Cortex of kidney (tissue), 1 donor: ENCODE measurements at places on chromosomes 1 and 21.

GRCh38 chr1:38265293-38266196 lies 219.0 kb upstream of the POU3F1 start:
- DNase-seq = no peak

DNA sequence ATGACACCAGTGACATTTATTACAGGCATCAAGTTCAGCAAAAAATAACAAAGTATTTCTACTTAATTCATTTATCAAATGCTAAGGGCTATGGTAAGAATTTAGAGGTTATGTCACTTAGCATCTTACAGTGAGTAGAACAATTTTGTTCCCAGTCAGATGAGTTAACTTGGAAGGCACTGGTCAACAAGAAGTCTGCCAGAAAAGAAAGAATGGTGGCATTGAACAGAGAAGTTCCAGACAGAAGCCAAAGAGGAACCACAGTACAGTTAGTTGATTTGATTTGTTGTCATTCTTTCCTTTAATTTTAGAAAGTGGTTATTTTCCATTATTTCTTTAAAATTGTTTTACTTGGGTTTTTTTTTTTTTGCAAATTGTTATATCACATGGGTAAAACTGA lies 232.2 kb upstream of the PKN2 start:
- DNase-seq = no peak

GRCh38 chr21:45162809-45163208 lies 88.4 kb downstream of the ADARB1 start:
- DNase-seq = no peak

DNA sequence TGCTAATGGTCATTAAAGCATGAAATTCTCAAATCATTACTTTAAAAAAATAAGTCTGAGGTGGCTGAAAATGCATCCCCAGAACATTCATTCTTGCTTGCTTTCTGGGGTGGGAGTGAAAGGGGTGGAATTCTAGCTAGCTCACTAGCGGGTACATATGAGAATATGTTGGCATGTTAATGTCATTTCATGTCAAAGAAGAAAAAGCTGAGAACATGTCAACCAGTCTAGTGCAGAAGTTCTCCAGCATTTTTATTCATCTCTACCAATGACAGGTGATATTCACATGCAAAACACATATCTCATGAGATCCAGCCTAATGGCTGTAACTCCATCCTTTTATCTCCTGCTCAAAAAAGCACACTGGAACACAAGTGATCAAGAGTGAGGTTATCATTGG lies 49.1 kb downstream of the ZNHIT6 start:
- no peak for DNase-seq

GRCh38 chr1:59978026-59978425 lies 51.5 kb upstream of the CYP2J2 start:
- DNase-seq = no peak

- DNase-seq = no peak
Measured at GRCh38 chr1:91717839-91718238, 168.1 kb downstream of the TGFBR3 start.

- DNase-seq = no peak
Measured at GRCh38 chr21:46120301-46121285, 22.7 kb downstream of the COL6A2 start.

- no peak for DNase-seq
Measured at GRCh38 chr1:24768873-24769605, 23.8 kb downstream of the CLIC4 start.

GRCh38 chr1:203142684-203143408 lies 15.3 kb downstream of the ADORA1 start:
- DNase-seq = no peak

DNA sequence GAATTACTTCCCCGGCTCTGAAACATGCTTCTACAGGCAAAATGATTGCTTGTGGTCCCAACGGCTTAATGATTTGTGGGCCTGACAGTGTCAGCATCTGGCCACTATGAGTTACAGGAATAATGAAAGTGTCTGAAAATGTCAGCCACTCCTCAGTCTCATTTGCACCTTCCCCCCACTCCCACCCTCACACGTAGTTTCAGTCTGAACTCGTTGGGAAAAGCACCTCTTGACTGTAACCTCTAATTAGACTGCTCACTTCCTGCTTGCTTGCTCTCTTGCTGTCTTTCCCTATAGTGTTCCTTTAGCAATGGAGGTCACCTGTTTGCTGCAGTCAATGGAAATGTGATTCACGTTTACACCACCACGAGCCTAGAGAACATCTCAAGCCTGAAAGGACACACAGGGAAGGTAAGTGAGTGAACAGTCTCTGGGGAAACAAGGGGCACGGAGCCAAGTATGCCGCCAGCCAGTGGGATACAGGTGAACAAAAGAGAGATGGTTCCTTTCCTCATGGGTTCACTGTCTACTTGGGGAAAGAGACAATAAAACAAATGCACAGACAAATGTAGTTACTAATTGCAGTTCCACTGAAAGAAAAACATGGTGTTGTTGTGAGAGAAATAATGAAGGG lies 27.1 kb downstream of the CFAP57 start:
- DNase-seq = no peak

DNA sequence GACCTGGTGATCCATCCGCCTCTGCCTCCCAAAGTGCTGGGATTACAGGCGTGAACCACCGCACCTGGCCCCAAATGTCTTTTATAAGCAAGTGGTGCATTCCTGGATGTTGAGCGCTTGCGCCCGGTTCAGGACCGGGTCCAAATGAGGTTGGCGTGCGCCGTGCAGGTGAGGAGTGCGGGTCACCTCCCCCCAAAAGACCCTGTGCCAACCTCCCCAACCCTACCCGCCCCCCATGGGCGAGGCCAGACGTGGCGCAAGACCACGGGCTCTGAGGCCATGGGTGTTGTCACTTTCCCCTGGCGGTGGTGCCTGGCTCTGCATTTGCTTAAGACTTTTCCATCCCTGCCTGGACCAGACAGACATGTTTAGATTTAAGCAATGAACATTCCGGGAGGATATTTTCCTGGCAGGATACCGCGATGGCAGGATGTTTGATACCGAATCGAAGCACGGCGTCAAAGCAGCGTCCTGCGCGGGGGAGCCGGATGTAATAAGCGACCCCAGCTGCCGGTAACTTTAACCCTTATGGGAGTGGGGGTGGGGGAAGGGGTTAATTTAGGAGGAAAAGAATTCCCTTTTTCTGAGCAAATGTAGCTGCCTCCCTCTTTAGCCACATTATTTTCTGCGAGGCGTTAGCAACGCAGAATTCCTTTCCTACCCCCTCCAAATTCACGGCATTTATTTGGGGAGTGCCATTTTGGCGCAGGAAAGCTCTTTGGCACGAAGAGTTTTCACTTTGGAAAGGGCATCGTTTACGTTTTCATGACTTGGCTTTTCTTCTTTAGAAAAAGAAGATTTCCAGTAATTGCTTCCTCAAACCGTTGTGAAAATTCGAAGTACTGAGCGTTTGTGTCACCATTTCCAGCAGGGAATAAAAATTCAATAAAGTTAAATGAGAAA lies 27.8 kb upstream of the RNF187 start:
- no peak for DNase-seq

DNA sequence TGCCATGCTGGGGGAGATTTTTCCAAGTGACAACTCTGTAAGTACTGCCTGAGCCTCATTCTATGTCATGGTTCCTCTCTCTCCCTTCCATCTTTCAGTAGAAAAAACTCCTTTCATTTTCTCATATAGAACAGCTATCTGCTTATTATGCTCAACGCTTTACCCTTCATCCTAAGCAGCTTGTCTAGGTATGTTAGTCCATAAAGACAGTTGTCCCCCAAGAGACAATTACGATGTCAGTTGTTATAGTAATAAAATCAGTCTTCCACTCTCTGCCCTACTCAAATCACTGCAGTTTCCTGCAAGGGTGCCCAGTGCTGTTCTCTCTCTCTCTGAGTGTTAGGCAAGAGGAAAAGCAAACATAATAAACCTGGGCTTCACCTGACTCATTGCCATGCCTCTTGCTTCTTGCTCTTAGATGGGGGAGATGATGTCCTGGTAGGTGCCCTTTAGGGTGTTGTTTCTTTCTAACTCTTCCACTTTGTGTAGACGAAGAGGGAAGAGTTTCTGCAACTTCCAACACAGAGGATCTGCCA lies 59.4 kb downstream of the PAPPA2 start:
- no peak for DNase-seq

DNA sequence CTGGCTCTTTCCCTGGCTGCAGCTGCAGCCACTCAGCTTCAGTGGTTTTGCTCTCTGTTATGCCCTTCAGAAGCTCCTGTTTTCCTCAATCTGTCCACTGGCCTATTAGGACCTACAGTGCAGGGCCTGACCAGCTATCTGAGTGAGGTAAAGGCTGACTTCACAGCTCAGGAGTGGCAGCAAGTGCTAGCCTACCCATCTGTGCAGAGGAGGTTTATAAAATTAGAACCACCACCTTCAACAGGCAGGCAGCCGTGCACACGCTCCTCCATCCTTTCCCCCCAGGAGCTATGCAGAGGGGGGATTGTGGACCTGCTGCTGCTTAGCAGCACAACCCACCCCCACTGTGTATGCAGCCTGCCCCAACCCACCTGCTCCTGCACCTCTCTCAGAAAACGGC lies 8.3 kb downstream of the ADAR start:
- DNase-seq = no peak

- DNase-seq = no peak
Measured at GRCh38 chr1:153546371-153546770, 765 bp upstream of the S100A4 start.

DNA sequence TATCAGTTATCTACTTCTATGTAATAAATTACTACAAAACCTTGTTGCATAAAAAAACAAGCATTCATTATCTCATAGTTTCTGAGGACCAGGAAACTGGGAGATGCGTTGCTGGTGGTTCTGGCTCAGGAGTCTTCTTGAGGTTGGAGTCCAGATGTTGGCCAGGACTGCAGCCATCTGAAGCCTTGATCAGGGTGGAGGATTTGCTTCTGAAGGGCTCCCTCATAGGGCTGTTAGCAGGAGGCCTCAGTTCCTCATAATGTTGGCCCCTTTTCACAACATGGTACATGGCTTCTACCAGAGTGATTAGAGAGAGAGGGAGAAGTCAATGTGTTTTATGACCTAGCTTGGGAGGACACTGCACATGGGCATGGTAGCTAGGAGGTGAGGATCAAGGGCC lies 137.4 kb downstream of the CNIH3 start:
- no peak for DNase-seq

GRCh38 chr1:227299688-227300087 lies 18.6 kb downstream of the CDC42BPA start:
- no peak for DNase-seq

DNA sequence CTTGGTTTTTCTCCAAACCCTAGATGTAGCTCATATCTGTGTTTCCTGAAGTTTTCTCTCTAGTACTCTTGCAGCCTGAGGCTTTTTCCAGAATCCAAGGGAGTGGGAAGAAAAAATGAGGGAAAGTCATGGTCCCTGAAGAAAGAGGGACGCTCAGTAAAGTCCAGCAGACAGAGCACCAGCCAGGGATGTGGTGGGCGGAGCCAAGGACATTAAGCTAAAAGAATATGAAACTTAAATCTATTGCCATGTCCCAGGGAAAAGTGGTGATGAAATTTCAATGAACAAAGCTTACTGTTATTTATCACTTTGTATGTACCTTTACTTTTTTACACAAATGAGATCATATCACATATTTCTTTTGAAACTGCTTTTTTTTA lies 430.2 kb downstream of the USP25 start:
- DNase-seq = no peak

GRCh38 chr1:156503698-156504437 lies 3.3 kb upstream of the MEF2D start:
- DNase-seq = no peak

DNA sequence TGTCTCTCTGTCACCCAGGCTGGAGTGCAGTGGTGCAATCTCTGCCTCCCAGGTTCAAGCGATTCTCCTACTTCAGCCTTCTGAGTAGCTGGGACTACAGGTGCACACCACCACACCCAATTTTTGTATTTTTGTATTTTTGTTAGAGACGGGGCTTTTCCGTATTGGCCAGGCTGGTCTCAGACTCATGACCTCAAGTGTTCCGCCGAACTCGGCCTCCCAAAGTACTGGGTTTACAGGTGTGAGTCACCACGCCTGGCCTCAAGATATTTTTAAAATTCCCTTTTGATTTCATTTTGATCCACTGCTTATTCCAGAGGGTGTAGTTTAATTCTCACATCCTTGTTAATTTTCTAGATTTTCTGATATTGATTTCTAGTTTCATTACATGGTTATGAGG lies 3.8 kb downstream of the IFI44L start:
- DNase-seq = no peak

- DNase-seq = no peak
Measured at GRCh38 chr1:30783256-30783915, 25.8 kb upstream of the LAPTM5 start.

GRCh38 chr1:10326251-10326650 lies 72.6 kb upstream of the PGD start:
- DNase-seq = no peak

GRCh38 chr1:111727056-111727455 lies 12.1 kb downstream of the INKA2 start:
- no peak for DNase-seq

GRCh38 chr21:37861561-37861960 lies 54.7 kb downstream of the KCNJ6 start:
- no peak for DNase-seq

- DNase-seq = no peak
Measured at GRCh38 chr21:14955936-14956520, 108.8 kb downstream of the NRIP1 start.

GRCh38 chr1:206722751-206723461 lies 38.2 kb downstream of the MAPKAPK2 start:
- no peak for DNase-seq

GRCh38 chr21:35041122-35041521 lies 8.0 kb downstream of the RUNX1 start:
- no peak for DNase-seq

DNA sequence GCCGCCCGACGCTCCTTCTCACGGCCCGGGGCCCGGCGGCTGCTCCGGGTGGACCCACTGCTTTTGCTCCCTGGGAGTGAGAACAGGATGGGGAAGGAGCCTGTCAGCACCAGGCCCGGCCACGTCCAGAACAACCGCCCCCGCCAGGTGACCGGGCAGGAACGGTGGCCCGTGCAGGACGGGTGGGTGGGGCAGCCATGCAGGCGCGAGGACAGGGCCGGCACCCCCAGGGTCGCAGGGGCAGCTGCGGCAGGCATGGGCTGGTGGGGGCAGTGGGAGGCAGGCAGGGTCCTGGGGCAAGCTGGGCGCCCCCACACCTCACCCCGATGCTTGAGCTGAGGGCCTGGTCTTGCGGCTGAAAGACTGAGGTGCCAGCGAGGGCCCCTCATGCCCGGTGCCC lies 5.4 kb downstream of the TAS1R3 start:
- no peak for DNase-seq

DNA sequence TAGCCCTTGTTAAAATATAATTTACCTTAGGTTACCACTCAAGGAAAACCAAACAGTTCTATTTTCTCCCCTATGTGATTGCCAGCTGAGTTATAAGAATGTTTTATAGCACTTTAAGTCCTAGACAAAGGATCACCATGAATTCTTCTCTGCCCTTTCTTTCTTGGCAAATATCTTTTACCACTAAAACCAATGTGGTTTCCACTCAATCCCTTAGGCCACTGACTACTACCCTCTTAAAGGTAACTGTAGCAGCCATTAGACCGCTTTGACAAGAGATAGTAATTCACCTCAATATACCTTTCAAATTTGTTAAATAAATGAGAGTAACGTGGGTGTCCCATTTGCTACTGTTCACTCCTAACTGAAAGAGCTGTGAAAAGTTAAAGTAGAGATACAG lies 307.9 kb upstream of the PRMT6 start:
- no peak for DNase-seq
